ENCODE measurements at places on chromosomes 13 and 19.

- no peak for DNase-seq
Observed at GRCh38 chr19:52170304-52170703, 1.1 kb downstream of the ZNF836 start.

DNA sequence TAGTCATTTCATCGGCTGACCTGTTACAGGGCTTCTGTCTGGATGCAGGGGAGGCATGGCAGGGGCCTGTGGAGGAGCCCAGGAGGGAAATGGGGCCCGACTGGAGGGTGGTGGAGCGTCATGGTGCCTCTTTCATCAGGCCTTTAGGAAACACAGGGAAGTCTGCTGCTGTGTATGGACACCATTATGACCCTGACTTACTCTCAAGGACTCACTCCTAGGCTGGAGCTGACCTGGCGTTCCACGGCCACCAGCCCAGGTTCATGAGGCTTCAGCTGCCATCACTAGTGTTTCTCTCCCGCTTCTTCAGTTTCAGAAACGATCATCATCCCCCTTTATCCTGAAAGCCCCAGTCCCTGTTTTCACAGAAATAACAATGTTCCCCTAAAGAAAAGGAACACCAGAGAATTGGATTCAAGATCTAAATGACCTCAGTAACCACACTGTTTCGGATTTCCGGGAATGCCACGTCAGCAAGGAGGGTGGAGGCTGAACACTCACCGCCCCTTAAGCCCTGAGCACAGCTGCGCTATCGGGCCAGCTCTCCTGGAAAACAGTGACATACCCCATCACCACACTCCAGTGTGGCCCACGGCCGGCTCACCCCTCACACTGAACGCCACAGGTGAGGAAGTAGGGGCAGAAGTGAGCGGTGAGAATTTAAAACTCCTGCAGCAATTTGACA is 67.6 kb downstream of the SOX1 start:
- DNase-seq, result no peak

- DNase-seq, result no peak
Observed at GRCh38 chr13:23322353-23323336, 110.9 kb downstream of the SACS start.

- no peak for DNase-seq
Observed at GRCh38 chr13:24093047-24093446, 67.5 kb upstream of the SPATA13 start.

GRCh38 chr13:50404116-50404515 is 388.9 kb downstream of the KCNRG start:
- DNase-seq, result no peak

- no peak for DNase-seq
Observed at GRCh38 chr19:5867201-5868136, 2.9 kb downstream of the FUT5 start.

Data from astrocyte of the spinal cord (primary cell).